ENCODE measurements at places on chromosomes 5 and 9. TPM values are rescaled to one million over a fixed set of nuclear protein-coding genes. Genes with fewer than 3 reads are reported as not detected.

GPX3 gene
- polyA plus RNA-seq, result 140 TPM

HCN1 gene
- polyA plus RNA-seq, result 0.09 TPM

C5orf34 gene
- 11.9 TPM for polyA plus RNA-seq

GZMA gene
- polyA plus RNA-seq, result 2.5 TPM

DNA sequence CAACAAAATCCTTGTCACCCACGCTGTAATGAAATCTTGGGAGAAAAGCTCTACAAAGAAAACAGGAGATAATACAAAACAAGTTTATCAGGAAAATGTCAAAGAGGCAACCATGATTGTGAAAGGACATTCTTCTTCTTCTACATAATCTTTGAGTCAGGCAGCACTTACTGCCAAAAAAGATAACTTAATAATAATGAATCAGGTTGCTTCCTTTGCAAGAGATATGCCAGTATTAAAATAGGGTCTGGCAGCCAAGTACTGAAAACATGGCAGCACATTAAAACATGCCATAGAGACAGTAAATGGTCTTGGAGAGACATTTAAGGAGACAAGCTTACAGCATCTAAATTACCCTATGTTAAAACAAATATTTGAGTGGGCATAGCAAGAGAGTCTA is 1573.4 kb downstream of the EFNA5 start:
- no peak for DNase-seq

GRCh38 chr5:149289301-149289700 is 17.6 kb downstream of the AFAP1L1 start:
- peak; percentile 55 for DNase-seq

DNA sequence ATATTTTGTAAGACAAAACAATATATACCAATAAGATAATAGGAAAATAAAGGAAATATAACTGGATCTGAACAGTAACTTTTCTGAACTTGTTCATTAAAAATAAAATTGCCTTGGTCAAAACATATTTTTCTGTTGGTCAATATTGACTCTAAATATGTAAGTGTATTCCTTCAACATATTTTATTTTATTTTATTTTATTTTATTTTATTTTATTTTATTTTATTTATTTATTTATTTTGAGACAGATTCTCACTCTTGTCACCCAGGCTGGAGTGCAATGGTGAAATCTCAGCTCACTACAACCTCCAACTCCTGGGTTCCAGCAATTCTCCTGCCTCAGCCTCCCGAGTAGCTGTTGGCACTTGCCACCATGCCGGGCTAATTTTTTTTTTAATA is 571.0 kb downstream of the NR2F1-AS1 start:
- DNase-seq, result no peak

All from right lung (tissue), 10 donors.